Left colon (tissue), 2 donors: ENCODE measurements at places on chromosomes 2 and 18. TPM values are rescaled to one million over a fixed set of nuclear protein-coding genes. Genes with fewer than 3 reads are reported as not detected.

Gene CCDC138
- total RNA-seq: 4.2 TPM

Gene CRACDL
- total RNA-seq: 22.4 TPM

Gene SRBD1
- total RNA-seq: 14.6 TPM

Gene SERPINB10
- not detected for total RNA-seq

DNA sequence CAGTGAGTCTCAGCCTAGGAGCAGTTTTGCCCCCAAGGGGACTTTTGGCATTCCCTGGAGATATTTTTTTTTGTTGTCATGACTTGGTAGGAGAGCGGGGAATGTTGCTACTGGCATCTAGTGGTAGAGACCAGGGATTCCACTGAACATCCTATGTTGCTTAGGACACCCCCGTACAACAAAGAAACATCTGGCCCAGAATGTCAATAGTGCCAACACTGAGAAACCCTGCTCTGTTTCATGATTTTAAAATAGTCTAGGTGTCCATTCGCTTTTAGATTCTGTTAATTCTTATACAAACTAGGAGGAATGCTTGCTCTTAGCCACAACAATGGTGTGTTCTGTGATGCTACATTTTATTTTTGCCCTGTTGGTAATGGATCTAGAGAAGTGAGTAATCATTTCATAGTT lies 225.8 kb upstream of the SIX3 start:
- no peak for DNase-seq

DNA sequence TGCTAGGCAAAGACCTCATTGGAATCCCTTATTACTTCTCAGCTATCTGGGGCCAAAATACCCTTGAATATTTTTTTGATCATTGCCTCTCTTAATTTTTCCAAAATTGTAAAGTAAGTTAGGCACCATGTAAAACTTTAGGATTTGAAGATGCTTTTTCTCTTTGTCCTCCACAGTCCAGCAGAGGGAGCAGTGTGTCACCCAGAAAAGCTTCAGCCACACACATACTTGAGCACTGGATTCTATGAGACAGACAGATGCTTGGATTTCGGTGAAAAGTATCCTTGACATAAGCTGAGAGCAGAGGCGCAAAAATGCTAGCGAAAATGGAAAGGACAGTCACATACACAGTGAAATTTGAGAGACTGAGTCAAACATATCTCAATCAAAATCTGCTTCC lies 74.7 kb upstream of the KCNJ3 start:
- DNase-seq: no peak

GRCh38 chr2:56519806-56520205 lies 336.0 kb downstream of the CCDC85A start:
- DNase-seq: no peak

- no peak for DNase-seq
These were observed 20.8 kb downstream of the KIF1A start for GRCh38 chr2:240799033-240799820.

- DNase-seq: no peak
These were observed 6.6 kb downstream of the PSD4 start for GRCh38 chr2:113180131-113180946.

DNA sequence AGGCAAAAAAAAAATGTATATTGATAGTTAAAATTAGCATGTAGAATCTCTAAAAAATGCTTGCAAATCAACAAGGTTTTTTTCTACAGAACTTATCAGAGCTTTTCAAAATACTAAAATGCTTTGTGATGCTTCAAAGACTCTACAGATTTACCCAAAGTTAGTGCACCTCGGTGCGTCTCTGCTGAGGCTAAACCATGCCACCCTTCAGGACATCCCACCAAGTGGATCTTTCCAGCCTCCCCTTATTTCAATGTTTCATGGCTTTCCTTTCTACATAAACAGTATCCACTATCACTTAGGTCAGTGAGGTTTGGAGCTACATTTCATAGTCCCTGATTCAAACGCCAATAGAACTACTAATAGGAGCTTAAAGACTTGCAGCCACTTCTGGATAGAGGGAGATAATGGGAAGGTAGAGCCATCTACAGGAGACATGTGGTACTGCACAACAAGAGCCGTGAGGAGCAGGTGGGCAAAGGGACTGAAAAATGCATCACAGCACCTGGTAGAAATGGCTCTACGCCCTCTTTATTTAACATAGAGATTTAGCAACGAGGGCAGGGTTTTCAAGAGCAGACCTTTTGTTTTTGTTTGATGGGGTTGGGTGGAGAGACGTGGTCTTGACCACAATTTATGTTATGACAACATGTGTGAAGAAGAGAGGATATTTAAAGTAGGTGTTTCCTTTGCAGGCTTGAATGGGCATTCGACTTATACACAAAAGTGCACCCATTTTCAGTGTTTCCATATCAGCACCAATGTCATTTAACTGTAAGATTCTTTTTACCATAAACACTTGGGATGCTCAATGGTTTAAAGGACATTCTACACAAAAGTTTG lies 56.1 kb upstream of the SLC35G4 start:
- DNase-seq: no peak

- no peak for DNase-seq
These were observed 117.1 kb downstream of the RNF144A start for GRCh38 chr2:7034303-7034702.

- no peak for DNase-seq
These were observed 79.2 kb upstream of the STK39 start for GRCh38 chr2:168326572-168326971.

- no peak for DNase-seq
These were observed 247.1 kb upstream of the SIX2 start for GRCh38 chr2:45256173-45256866.

GRCh38 chr2:43790147-43790546 lies 16.3 kb downstream of the DYNC2LI1 start:
- DNase-seq: no peak

DNA sequence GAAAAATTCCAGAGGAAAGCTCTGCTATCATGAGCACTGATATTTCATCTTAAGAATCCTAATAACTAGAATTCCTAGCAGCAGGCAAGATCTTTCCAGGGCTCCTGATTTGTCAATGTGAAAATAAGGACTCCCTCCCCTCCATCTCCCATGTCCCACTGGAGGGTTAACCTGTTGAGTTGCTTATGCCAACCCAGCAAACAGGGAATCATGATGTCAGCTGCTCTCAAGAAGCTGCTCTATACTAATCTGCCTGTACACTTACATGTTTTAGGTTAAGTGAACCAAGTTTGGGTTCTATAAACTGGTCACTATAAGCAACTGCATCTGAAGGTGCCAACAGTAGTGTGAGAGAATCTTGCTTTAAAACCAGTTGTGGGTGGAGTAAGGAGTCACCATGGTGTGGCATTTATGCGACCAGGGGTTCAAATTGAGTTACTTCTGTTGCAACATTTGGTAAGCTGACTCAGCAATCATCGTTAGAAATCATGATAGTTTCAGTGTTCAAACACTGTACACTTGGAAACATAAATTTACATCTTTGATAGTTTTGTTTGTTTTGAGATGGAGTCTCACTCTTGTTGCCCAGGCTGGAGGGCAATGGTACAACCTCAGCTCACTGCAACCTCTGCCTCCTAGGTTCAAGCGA lies 53.4 kb downstream of the STK25 start:
- DNase-seq: no peak

DNA sequence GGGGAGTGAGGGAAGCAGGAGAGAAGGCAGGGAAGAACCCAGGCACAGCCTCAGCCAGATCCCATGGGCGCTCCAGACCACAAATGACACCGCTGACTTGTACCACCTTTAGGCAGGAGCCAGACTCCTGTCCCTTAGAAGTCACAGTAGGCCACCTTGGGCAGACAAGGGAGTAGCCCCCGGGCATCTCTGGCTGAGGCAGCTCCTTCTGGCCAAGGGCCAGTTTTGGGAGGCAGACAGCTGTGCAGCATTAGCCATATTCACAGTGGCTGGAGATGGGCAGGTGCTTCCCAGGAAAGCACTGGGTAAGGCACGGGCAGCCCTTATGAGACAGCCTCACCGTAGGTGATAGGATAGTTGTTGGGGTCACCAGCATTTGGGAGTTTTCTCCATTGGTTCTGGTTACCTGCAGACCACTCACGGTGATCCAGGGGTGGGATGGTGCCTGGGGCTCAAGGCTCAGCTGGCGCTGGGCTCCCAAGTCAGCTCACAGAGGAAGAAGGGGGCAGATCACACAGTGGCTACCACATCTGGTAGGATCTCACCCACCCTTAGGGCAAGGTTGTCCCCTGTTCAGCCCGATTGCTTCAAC lies 2.1 kb downstream of the ASTL start:
- no peak for DNase-seq
